ENCODE measurements at places on chromosomes 6 and 20. TPM values are rescaled to one million over a fixed set of nuclear protein-coding genes. Genes with fewer than 3 reads are reported as not detected.

The RBPJL gene
- not detected for total RNA-seq

DNA sequence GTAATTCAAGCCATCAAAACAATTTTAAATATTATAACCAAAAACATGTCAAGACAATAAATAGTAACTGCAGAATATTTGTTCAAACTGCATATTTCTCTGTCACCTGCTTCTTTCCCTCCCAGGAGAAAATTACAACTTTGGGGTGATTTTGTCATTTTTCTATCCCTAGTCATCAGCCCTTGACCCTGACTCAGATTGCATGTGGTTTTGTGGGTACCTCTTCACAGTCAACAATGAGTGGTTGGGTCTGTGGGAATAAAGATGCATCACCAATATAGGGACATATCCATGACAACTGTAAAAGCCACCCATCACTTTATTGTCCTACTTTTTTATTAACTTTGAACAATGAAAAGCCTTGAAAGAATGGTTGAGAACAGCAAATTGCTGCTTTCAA lies 7.3 kb downstream of the COL10A1 start:
- no peak for DNase-seq

The ADGRG6 gene
- total RNA-seq = 43.3 TPM

DNA sequence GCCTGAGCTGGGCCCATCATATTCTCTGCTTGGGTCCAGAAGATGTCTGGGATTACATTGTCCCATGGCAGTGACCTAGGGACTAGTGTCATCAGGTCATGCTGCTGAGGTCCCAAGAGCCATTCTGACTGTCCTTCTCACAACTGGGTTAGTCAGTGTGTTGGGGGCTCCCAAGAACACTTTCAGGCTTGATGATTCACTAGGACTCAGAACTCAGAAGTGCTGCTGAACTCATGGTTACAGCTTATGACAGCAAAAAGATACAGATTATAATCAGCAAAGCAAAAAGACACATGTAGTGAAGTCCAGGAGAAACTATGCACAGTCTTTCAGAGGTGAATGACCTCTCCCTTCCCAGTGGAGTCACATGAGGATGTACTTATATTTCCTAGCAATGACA lies 107.8 kb downstream of the SYNE1 start:
- DNase-seq = no peak

- no peak for DNase-seq
Measured at GRCh38 chr20:25083141-25083772, 1.3 kb upstream of the VSX1 start.

DNA sequence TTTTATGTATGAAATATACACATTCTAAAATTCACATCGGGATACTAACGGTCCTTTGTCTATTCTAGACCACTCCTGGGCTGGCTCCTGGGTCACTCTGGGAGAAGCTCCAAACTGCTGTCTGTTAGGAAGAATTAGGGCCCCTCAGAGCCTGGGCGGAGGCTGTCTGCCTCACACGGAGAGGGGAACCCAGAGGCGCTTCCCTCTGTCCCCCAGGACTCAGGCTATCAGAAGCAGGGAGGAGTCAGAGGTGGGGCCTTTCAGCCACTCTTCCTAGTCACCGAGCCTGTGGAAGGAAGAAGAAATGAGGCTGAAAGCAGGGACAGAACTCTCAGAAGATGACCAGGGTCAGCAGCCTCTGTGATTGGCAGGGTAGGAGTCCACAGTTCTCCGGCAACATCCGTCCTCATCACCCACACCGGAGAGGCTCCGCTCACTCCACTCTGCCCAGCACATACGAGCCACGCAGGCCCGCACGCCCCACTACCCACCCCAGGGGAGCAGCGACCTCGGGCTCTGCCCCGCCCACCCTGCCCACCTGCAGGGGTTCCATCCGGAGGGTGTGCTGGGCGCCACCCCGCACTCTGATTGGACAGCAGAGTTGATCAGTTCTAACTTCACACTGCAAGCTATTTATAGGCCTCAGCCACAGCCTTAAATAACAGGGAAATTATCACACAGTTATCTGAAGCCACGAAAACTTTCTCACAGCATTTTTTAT lies 182.1 kb upstream of the AFDN start:
- peak; percentile 35 for DNase-seq

DNA sequence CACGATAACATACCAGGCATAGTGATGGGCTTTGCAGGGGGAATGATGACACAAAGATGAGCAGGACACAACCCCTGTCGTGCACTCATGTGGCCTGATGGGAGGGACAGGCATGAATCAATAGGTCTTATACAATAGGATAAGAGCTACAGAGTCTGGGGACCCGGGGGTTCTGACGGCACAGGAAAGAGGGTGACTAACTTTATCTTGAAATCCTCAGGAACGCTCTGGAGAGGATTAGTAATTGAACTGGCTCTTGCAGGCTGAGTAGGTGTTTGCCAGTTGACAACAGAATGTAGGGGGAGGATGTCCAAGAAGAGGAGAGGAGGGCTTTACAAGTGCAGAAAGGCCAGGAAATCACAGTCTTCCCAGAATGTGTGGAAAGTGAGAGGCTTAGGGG lies 219.9 kb upstream of the ECI2 start:
- no peak for DNase-seq

The EBF4 gene
- total RNA-seq = 6.5 TPM

DNA sequence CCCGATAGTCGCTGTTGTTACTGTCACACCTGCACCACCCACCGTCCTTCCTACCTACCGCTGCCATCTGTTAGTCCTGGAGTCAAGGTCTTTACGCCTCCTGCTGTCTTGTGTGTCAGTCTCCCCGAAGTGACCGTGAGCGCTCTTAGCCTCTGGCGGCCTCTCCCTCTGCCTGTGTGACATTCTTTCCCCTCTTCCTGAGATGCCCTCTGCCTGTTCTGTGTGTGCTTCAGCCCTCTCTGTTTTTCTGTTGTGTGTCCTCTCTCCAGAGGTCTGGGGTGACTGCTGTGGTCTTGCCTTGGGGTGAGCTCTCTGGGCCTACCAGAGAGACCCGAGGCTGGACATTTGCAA lies 54.9 kb downstream of the TCP11 start:
- DNase-seq = no peak

The CFAP61 gene
- not detected for total RNA-seq
